ENCODE measurements at places on chromosomes 6 and 20.

- DNase-seq = no peak
These were observed 27.1 kb downstream of the C20orf173 start for GRCh38 chr20:35502352-35502751.

GRCh38 chr6:130900913-130901312 lies 73.7 kb downstream of the SMLR1 start:
- peak; percentile 12 for DNase-seq

DNA sequence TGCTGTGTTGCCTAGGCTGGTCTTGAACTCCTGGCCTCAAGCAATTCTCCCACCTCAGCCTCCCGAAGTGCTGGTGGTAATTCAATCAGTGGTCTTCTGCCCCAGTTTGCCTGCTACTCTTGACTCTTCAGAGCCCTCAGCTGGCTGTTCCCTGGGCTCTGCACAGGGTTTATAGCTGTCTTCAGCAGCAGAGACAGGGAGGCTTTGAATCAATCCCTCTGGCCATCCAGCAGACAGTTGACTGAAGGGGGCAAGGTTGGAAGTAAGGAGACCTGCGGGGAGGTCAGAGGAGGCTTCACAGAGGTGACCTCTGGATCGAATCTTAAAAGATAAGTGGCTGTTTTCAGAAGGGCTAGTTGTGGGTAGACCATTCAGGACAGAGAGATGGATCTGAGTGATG lies 26.0 kb upstream of the KIF3B start:
- DNase-seq = no peak

DNA sequence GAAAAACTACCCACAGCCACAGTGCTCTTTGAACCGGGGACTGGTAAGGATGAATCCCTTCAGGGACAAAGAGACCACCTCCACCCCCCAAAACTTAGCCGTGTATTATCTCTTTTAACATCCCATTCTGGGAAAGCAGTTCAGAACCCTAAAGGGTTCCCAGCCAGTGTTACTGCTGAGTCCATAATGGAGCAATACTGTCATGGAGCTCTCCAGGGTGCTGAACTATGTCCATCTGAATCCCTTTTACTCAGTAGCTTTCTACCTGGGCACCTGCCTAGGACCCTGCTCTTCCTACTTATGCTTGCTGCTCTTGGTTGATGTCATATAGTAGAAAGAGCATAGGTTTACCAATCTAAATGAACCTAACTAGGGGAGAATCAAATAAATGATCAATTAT lies 22.3 kb upstream of the SAYSD1 start:
- peak; percentile 29 for DNase-seq

DNA sequence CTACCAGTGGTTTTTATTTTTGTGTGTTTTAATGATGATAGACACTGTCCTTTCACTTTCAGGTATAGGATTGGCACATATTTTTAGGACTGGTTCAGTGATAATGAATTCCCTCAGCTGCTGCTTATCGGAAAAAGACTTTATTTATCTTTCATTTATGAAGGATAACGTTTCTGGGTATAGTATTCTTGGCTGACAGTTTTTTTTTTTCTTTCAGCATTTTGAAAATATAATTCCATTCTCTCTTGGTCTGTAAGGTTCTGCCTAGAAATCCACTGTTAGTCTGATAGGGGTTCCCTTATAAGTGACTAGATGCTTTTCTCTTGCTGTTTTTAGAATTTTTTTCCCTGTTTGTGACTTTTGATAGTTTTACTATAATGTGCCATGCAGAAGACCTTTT lies 313.1 kb downstream of the TENT5A start:
- no peak for DNase-seq

DNA sequence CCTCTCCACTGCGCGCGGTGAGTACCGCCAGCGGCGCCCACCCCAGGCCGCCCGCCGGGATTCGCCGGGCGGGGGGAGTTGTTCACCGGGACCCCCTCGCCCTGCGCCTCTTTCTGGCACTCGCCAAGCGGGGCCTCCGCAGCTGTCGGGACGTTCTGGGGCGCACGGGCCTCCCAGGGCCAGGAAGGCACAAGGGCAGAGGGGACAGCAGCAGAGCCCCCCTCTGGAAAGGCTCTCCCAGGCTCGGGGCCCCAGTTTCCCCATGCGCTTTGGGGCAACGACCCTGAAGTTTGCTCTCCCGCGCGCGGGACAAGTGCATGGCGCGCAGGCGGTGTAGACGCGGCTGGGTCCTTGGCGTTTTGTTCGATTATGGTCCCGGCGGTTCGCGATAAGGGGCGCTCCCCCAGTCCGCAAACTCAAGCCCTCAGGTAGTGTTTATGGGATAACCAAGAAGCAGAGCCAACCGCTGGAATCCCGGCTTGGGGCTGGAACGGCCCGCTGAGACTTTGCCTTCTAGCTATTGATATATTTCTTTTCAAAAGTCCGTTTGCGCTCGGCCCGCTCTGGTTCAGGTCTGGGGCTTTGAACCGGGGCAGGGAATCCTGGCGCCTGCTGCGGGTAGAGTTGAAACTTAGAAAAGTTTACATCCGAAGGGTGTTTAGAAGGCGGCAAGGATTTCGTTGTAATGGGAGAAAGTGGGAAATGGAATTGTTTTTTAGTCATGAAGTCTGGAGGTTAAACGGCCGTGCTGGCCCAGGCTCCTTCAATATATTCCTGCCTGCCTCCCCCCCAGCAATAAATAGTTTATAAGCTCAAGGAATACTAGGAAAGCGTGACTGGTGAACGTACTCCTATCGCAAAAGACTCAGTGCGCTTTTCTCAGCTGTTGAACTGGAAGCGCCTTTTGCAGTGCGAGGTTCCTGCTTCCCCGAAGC lies 595 bp downstream of the EYA2 start:
- peak; percentile 15 for DNase-seq

DNA sequence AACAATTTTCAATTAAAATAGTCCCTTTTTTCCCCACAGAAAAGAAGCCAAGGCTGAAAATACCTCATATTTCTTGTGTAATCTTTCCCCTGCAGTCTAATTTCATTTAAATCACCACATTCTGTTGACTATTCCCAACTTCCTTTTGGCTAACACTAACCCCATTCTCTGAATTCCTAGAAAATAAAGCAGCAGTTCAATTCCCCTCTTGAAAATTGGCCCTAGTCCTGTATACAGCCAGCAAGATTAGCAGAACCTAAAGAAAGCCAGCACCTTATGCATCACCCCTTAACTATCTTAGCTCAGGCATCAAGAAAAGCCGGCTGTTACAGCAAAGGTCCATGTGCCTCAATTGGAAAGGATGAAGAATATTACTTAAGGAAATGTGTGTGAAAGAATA lies 69.7 kb downstream of the MDN1 start:
- peak; percentile 2 for DNase-seq

- no peak for DNase-seq
These were observed 87.1 kb downstream of the COL19A1 start for GRCh38 chr6:69953491-69953890.

GRCh38 chr6:103269581-103269980 lies 1590.1 kb downstream of the HACE1 start:
- no peak for DNase-seq

DNA sequence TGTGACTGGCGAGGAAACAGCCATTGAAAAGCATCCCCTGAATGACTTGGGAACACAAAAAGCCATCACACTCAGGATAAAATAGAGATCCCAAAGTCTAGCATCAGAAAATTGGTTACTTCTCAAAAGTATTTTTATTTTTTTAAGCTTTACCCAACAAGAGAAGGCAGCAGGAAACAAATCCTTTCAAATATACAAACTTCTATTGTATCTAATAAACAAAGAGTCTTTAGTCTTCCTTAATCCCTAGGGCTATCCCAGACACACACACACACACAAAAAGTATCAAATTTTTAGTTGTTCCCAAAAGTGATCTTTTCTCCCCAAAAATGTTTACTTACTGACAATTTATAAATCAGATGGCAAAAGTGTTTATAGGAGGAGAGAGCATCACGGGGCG lies 33.2 kb upstream of the MARCKS start:
- no peak for DNase-seq

- DNase-seq = no peak
These were observed 76.9 kb downstream of the STK35 start for GRCh38 chr20:2178318-2179232.

All from fibroblast of skin of abdomen (primary cell).